ENCODE measurements at places on chromosomes 12 and 14.

- no peak for DNase-seq
These were observed 174.1 kb upstream of the PDZRN4 start for GRCh38 chr12:41013881-41014642.

DNA sequence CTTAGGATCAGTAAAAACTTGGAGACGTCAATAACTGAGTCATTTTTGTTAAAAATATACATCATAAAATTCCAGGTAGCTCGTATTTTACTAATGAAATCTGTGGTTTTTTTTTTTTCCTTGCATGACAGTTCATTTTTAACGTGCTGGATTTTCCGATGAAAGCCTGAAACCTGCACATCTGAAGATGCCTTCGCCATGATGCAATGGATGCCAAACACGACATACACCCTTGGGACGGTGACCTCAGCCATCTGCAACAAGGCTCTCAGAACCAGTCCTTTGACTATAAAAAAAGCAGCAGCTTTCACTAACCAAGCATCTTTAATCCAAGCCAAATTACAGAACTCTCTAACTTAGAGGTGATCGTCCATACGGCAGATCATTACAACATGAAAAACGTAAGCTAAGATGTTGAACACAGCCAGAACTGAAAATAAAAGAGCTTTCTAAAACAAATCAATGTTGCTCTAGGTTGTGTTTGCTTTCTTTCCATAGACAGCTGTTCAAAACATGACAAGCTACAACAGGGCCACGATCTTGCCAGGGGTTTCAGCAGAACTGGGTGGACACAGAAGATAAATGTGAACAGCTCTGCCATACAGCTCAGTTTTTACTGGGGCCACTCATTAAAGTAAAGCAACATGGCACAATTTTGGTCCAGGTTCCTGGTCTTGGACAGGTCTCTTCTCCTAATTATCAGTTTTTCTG lies 7.8 kb downstream of the NIN start:
- DNase-seq: no peak

- no peak for DNase-seq
These were observed 4.9 kb upstream of the SOX5 start for GRCh38 chr12:23954332-23954731.

DNA sequence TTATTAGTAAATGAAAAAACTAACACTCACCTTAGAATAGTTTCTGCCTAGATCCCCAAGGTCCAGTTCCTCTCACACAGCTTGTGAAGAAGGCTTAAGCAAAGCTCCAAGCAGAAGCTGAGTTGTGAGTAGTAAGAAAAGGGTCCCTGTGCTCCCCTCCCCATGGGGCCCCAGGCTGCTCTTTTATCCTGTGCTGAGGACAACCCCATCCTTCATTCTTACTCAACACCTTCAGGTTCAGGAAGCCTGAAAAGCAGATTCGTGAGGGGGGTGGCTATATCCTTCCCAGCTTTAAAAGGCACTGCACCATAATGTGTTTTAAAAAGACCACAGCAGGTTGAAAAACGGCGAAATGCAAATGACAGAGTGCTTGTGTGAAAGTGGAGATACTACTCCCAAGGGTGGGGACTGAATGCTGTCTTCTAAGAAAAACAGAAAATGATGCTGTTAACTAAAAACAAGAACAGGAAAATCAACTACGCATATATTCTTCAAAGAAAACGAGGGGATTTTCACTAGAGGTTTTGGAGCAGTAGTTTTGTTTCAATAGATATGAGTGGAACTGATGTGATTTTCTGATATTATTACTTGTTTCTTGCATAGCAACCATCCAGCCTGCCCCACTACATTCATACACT lies 182.7 kb downstream of the KTN1 start:
- no peak for DNase-seq

DNA sequence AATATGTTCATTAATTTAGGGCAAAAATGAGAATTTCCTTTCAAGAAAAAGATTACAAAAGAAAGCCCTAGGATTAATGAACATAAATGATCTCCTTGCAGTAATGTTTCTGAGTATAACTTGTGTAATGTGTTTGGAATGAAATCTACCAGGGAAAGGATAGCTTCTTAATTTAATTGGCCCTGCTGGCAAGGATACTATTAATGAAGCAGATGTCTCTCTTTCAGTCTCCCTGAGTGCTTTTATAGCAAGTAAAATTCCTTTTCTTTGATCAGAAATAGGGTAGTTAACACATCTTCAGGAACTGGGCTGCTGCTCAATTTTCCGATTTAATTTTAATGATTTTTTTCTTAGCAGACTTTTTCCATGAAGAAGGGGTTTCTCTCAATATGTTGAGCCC lies 379.4 kb upstream of the PDE3A start:
- no peak for DNase-seq

DNA sequence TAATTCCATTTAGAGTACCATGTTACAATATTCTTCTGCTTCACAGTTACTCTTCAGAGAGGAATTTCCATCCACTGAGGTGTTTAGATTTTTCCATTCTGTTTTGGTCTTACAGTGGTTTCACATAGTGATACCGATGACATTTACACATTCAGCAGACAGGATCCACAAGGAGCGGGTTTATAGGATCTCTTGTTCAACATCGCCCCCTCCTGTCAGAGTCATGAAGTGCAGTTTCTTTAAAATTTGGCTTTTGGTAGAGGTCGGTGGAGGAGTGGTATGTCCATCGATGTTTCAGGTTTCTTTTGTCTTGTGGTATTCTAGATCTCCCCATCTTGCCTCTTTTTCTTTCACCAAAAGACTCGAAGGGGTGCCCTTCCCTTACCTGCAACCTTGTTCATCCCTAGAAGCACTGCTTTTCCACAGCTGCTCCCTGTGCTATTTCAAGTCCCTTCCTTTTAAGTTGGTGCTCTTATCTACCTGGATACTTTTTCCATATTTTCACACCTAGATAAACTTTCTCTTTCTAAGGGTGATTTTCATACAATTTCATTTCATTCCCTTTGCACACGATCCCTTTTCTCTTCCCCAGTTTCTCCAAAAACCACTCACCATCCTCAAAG lies 181.3 kb downstream of the ITPR2 start:
- peak; percentile 9 for DNase-seq

DNA sequence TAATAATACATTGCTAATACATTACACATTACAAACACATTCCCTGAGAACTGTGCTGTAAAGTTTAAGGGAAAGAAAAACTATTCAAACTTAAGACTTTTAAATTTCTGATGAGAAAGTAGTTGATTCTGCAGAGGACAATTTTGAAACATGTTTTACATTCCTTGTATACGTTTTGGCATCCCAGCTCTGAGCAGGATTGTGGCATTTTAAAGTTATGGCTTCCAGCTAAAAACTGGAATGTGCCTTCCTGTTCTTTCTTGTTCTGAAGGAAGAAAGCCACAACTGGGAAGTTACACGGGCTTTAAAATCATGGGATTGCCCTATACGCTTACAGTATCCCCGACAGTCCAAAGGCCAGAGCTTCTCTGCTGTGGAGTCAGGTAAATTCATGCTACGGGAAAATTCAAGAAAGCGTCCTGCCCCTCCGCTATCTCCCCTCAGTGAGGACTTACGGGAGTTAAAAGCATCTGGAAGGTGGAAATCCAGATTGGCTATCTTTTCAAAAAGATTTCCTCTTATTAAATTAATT lies 10.8 kb upstream of the KLHL42 start:
- DNase-seq: no peak

DNA sequence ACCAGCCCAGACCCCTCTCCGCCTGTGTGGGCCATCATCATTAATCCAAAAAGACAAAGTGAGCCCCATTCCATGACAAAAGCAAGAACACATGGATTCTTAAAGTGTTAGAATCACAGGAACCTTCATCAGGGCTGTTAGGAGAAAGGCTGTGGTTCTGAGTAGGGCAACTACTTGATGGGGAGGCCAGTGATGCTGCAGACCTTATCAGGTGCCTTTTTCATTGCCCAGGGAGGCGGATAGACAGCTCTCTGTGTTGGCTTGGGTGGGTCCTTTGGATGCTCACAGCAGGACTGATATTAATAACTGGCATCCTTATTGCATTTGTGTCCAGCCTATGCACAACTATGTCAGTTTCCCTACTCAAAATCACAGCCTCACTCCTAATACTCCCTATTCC lies 2.3 kb downstream of the HEBP1 start:
- DNase-seq: no peak

DNA sequence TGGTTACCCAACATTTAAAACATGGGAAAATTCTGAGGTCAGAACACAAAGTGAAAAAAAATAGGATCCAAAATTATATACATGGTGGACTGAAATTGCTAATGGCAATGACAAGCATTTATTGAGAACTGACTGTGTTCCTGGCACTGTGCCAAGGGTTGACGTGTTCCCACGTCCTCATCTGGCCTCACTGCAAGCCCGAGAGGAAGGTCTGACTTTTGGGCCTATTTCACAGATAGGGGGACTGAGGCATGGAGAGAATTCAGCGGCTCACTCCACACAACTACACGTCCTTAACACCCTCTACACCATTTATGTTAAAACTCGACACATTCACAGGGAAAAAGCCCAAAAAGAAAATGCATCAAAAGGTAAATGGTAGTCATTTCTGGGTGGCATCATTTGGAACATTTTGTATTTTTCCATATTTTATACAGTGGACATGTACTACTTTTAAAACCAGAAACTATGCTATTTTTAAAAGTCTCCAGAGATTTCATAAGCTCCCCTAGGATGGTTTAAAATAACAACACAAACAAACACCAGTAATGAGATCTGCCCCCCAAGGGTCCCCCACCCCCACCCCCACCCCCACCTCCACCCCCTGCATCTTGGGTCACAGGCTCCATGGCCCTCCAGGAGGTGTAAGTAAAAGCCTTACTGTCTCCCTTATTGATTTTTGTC lies 27.7 kb downstream of the CLMN start:
- DNase-seq: no peak

GRCh38 chr14:73740618-73741326 lies 26.6 kb upstream of the PNMA1 start:
- no peak for DNase-seq

DNA sequence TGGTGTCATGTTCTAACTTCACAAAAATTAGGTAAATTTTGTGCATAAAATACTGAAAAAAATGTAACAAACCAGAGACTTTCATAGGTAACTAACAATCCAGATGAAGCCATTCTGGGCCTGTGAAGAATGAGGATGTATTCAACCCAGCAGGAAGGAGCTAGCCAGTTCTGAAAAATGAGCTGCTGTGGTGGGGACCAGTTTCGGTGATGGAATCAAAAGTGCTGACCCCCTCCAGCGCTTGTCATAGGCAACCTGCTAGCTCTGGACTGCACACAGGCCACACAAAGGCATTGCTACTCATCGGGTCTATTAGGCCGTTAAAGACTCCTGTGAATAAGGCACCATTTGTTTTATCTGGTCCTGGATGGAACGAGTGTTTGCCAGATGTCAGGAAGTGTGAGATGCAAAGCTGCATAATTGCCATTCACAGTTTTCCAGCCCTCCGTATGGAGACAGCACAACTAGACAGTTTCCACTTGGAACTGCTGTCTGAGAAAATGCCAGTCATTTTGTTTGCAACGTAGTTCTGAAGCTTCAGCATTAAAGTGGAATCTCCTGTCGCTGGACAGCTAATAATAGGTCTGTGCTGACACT lies 3.3 kb upstream of the RIMBP2 start:
- DNase-seq: no peak

GRCh38 chr12:72716221-72716620 lies 444.1 kb downstream of the TRHDE start:
- DNase-seq: no peak

DNA sequence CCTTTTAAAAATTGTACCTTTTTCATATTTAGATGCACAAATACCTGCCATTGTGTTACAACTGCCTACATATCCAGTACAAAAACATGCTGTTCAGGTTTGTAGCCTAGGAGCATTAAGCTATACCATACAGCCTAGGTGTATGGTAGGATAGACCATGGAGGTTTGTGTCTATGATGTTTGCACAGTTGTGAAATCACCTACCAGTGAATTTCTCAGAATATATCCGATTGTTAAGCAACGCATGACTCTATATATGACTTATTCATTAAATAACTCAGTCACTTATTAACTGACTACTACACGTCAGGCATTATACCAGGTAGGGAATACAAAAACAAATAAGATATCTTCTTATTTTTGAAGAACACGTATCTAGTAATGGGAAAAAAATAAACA lies 26.2 kb upstream of the ETNK1 start:
- DNase-seq: no peak

DNA sequence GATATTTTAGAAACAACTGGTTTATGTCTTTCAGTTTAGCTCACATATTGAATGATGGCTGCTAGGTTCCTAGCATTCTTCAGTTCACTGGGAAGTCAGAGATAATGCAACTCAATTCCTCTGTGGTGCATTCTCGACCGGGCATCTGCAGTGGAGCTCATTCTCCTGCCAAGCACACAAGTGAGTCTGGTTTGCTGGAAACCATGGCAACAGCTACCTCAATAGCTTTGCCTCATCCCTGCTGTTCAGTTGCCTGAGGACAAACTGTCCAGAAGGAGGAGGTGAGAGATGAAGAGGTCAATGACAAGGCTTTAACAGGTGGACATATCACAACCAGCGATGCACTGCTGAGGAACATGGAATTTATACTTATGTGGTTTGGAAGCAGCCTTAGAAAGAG lies 816.9 kb downstream of the AACS start:
- no peak for DNase-seq

- DNase-seq: peak; percentile 85
These were observed 37.5 kb downstream of the CCNK start for GRCh38 chr14:99518441-99519346.

- DNase-seq: no peak
These were observed 299.4 kb upstream of the NOVA1 start for GRCh38 chr14:26897196-26897595.

GRCh38 chr12:71702590-71702989 lies 16.7 kb downstream of the TMEM19 start:
- no peak for DNase-seq

DNA sequence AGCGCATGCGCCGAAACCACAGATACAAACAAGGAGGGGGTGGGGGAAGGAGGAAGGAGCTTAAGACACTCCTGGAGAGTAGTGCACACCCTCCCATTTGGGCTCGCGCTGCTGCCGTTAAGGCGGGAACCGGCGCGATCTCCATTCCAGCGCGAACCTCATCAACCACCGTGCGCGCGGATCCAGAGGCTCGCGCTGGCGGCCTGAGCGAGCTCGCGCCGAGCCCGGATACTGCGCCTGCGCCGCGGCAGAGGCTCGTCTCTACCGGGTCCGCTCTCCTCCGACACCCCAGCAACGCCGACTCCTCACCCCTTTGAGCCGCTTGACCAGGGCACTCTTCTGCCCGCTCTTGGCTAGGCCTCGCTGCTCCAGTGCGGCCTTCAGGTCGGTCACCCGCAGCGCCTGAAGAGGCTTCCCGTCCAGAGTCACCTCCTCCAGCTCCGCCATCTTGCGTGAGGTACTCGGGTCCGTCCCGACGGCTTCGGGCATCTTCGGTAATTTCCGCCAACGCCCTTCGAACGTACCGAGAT lies at the start of gene ACIN1:
Gene ACIN1 (minus strand): TSS at position 471 of the 530 bp plus-strand sequence. CDS start 24 bp downstream, at position 447.
- peak; percentile 73 for DNase-seq

- no peak for DNase-seq
These were observed 28.4 kb downstream of the DIP2B start for GRCh38 chr12:50533203-50533584.

DNA sequence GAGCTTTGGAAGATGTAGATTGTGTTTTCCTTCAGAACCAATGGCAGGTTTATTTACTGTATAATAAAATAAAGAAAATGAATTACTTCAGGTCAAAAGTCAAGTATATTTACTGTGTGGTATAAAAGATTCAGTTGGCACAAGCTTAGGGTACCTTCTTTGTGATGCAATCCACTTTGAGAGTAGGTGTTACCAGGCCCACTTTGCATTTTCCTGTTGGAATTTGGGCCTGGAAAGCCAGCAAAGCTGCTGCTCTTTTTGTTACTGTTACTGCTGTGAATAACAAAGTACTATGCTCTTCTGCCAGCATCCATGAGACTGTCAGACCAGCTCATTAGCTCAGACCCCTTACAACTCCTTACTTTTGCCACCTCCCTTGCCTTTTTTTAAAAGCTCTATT lies 649.0 kb upstream of the SEL1L start:
- DNase-seq: no peak

Data from activated naive CD4-positive, alpha-beta T cell treated with Interleukin-2 at 50 U/mL for 16 hours (primary cell).